Muscle of leg (tissue), 16 donors: ENCODE measurements at places on chromosomes 7 and 10. TPM values are rescaled to one million over a fixed set of nuclear protein-coding genes. Genes with fewer than 3 reads are reported as not detected.

DNA sequence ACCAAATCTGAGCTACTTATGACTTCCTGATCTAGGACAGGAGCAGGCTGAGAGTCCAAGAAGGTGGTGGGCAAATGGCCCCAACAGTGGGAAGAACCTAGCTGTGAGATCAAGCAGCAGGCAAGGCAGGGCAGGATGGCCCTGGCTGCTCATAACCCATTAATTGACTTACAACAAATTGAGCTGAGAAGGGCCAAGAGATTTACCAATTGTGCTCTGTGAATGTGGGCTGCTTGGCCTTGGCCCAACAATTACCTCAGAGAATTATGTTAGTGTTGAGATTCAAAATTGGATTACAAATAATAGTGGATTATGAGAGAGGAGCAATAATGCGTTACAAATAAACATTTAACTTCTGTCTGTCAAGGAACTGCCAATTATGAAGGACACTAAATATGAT, 956.5 kb downstream of the KCNMA1 start:
- no peak overlapping the region for H3K27ac ChIP-seq
- no peaks in the 10 kb centered on the region for H3K27me3 ChIP-seq
- H3K36me3 ChIP-seq, result no peaks in the 10 kb centered on the region
- peaks cover 2% of the 10 kb centered on the region for H3K4me1 ChIP-seq
- no peak overlapping the region for H3K4me3 ChIP-seq
- no peak for DNase-seq

The FKBP6 gene
- not detected for total RNA-seq

The SRRM3 gene
- 0.31 TPM for total RNA-seq

The LDB1 gene
- total RNA-seq, result 48.3 TPM

GRCh38 chr7:151115121-151115835, 29.0 kb downstream of the AGAP3 start:
- H3K36me3 ChIP-seq, result peaks cover 49% of the 10 kb centered on the region
- DNase-seq, result peak; percentile 57
- H3K4me1 ChIP-seq, result peaks cover 27% of the 10 kb centered on the region
- H3K4me3 ChIP-seq, result no peak overlapping the region

DNA sequence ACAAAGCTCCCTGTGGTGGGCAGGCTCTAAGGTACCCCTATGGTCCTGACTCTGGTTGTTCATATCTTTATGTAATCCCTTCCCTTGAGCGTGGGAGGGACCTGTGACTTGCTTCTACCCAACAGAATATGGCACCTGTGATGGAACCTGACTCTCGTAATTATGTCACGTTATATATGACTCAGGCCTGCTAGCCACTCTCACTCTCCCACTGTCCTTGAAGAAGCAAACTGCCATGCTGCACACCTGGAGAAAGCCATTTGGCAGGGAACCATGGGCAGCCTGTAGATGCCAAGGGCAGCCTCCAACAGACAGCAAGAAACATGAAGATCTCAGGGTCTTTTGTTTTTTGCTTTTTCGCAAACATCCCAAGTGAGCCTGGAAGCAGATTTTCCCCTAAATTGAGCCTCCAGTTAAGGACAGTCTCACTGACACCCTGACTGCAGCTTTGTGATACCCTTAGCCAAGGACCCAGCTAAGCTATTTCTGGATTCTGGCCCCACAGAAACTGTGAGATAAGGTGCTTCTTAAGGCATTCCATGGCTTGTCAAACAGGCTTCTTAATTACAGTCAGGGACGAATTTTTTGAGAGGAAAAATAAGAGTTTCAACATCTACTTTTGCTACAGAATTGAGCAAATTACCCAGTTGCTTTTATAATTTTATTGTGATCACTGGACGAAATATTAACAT, 49.6 kb downstream of the IFIT5 start:
- H3K36me3 ChIP-seq, result no peaks in the 10 kb centered on the region
- H3K27ac ChIP-seq, result no peak overlapping the region
- H3K27me3 ChIP-seq, result no peaks in the 10 kb centered on the region
- DNase-seq, result no peak
- H3K4me3 ChIP-seq, result no peak overlapping the region

DNA sequence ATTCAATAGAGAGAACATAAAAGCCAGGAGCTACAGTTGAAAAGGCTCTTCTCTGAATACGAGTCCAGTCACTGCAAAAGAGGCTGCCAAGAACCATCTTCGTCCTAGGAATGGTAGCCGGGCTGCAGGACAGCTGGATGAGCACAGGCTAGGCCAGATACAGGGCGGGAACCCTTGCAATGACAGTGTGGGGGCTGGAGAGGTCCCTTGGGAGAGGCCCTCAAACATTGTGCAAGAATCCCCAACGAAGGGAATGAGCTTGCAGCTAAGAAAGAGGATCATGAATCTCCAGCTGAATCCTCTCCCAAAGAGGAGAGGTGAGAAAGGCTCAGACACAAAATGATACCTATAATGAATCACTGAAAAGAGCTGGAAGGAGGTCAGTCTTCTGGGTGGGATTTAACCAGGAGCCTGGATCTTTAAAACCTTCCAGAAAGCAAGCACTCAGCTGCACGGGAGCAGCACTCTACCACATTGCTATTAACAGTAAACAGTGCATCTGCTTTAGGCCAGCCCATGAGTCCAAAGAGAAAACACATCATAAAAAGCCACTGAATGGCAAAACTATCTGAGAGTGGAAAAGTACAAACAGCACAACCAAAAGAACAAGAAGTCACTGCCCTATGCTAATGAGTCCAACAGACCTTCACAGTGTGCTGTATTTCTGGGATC, 287.9 kb downstream of the TNS3 start:
- peaks cover 48% of the 10 kb centered on the region for H3K36me3 ChIP-seq
- DNase-seq, result peak; percentile 74
- H3K27ac ChIP-seq, result peak overlapping the region; percentile 2
- H3K4me1 ChIP-seq, result peaks cover 4% of the 10 kb centered on the region
- no peaks in the 10 kb centered on the region for H3K27me3 ChIP-seq

GRCh38 chr10:74097776-74098175, 52.9 kb downstream of the AP3M1 start:
- DNase-seq, result no peak
- H3K27me3 ChIP-seq, result no peaks in the 10 kb centered on the region
- peaks cover 70% of the 10 kb centered on the region for H3K36me3 ChIP-seq
- H3K4me3 ChIP-seq, result no peak overlapping the region
- no peaks in the 10 kb centered on the region for H3K4me1 ChIP-seq

- peak overlapping the region; percentile 92 for H3K27ac ChIP-seq
- H3K4me1 ChIP-seq, result peaks cover 7% of the 10 kb centered on the region
- DNase-seq, result peak; percentile 94
- H3K36me3 ChIP-seq, result peaks cover 46% of the 10 kb centered on the region
- no peaks in the 10 kb centered on the region for H3K27me3 ChIP-seq
Measured at GRCh38 chr10:93376372-93377293, 105.5 kb downstream of the MYOF start.

The VWDE gene
- total RNA-seq, result 1.6 TPM

DNA sequence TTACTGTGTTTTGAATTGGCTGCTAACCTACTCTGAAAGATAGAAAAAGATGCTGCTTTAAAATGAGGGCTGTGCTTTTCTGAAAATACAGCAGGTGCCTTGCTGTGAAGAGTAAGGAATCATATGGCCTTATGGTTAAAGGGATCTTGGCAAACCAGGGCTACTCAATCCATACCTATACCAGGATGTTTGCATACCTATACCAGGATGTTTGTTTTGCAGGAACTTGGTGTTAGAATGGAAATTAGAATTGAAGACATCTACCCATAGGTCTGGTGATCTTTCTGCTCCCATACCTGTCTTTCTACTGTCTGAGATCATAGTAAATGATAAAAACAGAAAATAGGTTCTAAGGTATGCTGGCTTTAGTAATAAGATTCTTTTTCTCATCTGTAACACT, 200.2 kb upstream of the C7orf33 start:
- H3K36me3 ChIP-seq, result no peaks in the 10 kb centered on the region
- H3K27ac ChIP-seq, result no peak overlapping the region
- H3K4me3 ChIP-seq, result no peak overlapping the region
- H3K27me3 ChIP-seq, result peaks cover 2% of the 10 kb centered on the region
- DNase-seq, result no peak

DNA sequence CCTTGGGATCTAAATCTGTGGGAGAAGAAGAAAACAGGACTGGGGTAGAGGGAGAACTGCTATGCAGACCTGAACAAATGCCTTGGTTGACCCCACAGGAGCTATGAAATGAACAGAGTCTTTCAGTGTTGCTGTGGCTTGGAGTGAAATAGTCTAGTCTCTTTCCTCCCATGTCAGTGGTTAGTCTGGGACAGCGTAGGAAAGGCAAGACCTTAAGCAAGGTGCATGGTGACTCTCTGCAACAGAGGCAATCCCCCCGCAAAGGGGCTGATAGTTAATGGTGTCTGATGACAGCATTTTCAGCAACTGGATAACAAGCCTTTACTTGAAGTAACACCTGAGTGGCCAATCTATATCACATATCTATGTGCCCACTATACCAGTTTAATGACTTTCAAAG, 62.3 kb downstream of the ARL4A start:
- no peak overlapping the region for H3K4me3 ChIP-seq
- no peaks in the 10 kb centered on the region for H3K4me1 ChIP-seq
- no peak for DNase-seq

- no peaks in the 10 kb centered on the region for H3K27me3 ChIP-seq
- H3K36me3 ChIP-seq, result no peaks in the 10 kb centered on the region
- H3K4me1 ChIP-seq, result peaks cover 18% of the 10 kb centered on the region
- peak overlapping the region; percentile 45 for H3K27ac ChIP-seq
- peak; percentile 79 for DNase-seq
- no peak overlapping the region for H3K4me3 ChIP-seq
Measured at GRCh38 chr7:96236198-96237039, 85.5 kb downstream of the SLC25A13 start.

DNA sequence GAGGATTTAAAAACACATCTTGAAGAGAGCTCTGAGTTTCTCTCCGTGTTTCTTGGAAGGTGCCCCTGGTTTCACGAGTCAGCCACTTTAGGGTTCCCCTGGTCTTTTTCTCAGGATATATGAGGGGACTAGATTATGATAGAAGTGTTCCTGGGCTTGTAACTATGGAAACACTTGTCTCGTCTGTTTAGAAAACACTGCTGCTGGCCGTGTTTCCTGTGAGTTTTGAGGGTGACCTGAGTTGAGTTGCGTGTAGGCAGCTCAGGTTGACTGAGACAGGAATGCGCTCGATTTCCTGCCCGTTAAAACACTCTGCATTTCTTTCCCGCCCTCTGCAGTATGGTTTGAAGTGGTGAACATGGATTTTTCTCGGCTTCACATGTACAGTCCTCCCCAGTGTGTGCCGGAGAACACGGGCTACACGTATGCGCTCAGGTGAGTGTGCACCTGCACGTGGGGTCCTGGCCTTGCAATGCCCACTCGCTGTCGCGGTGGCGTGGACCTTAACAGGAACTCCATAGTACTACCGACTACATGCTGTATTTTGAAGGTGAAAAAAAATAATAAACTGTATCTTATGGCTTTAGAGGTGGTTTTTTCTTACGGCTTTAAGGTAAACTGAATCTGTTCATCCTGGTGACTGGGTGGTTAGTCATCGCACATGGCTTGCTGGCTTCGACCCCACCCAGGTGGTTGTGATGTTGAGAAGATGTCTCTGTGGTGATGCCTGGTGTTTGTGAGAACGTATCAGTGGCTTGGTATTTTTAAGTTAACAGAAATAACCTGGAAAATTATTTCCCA, at the start of gene SUN1:
Gene SUN1 (plus strand): TSS at position 310 of the 801 bp plus-strand sequence. CDS start 49 bp downstream, at position 359.
- H3K4me1 ChIP-seq, result peaks cover 67% of the 10 kb centered on the region
- H3K4me3 ChIP-seq, result no peak within 1 kb of the TSS
- H3K36me3 ChIP-seq, result peaks cover 50% of the 10 kb centered on the region
- peak within 1 kb of the TSS; percentile 81 for H3K27ac ChIP-seq
- peak; percentile 81 for DNase-seq

DNA sequence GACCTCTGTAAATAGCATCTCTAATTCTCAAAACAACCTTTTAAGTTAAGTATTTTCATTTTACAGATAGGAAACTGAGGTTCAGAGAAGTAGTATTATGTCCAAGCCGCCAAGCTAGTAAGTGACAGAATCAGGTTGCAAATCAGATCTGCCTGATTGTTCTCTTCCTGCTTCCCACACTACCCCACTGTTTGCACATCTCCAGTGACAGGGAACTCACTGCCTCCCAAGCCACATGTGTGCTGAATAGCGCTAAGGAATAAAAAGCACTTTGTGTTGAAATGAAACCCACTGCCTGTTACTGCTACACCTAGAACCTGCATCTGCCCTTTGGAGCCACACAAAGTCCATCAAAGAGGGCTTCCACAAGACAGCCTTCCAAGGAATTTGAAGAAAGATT, 45.1 kb upstream of the WDR11 start:
- H3K27ac ChIP-seq, result no peak overlapping the region
- no peaks in the 10 kb centered on the region for H3K4me1 ChIP-seq
- peaks cover 2% of the 10 kb centered on the region for H3K27me3 ChIP-seq
- no peak for DNase-seq
- no peak overlapping the region for H3K4me3 ChIP-seq
- H3K36me3 ChIP-seq, result no peaks in the 10 kb centered on the region
